ENCODE measurements at places on chromosomes 3 and 15. TPM values are rescaled to one million over a fixed set of nuclear protein-coding genes. Genes with fewer than 3 reads are reported as not detected.
A peak's percentile ranks its signal among the peaks of the same experiment; 100 is the strongest.

KCNMB2 gene
- total RNA-seq: not detected

CAMK2N2 gene
- not detected for total RNA-seq

KBTBD12 gene
- 5.5 TPM for total RNA-seq

CPNE4 gene
- total RNA-seq: 1.9 TPM

RBM6 gene
- 130 TPM for total RNA-seq

TMEM44 gene
- total RNA-seq: 19.9 TPM

GOLGA8T gene
- total RNA-seq: not detected

SPTBN5 gene
- 11.9 TPM for total RNA-seq

LOXL1 gene
- 30.9 TPM for total RNA-seq

DNA sequence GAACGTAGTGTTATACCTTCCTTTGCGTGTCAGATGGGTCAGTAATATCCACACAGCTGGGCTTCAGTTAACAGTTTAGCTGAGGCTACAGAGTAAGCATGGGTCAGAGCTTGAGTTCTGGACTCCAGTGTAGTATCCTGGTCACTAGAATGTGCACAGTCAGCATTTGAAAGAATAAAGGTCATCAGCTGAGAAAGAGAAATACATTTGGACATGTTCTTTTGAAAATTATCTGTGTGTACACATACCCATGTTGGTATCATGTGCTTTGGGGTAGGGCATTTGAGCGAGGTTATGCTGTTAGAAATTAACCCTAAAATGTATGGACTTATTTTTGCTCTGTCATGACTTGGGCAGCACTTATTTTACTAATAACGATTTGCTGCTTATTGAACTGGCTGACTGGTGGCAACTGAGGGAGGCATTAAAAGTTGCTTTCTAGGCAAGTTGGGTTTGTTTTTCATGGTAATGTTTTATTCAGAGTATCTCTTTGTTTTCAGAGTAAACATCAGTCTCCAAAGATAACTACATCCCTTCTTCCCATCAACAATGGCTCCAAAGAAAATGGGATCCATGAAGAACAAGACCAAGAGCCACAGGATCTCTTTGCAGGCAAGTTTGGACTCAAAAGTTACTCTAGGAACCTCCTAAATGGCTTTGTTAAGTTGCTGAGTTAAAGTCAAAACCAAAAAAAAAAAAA is 16.4 kb downstream of the SNX1 start:
- DNase-seq: no peak

- DNase-seq: no peak
These were observed 64.2 kb upstream of the FNDC3B start for GRCh38 chr3:171974986-171975837.

GRCh38 chr3:179510496-179510895 is 52.2 kb upstream of the ACTL6A start:
- DNase-seq: no peak

- DNase-seq: no peak
These were observed 88.7 kb upstream of the TNIK start for GRCh38 chr3:171548917-171549316.

- no peak for DNase-seq
These were observed 182.3 kb upstream of the FAM3D start for GRCh38 chr3:58848826-58849225.

DNA sequence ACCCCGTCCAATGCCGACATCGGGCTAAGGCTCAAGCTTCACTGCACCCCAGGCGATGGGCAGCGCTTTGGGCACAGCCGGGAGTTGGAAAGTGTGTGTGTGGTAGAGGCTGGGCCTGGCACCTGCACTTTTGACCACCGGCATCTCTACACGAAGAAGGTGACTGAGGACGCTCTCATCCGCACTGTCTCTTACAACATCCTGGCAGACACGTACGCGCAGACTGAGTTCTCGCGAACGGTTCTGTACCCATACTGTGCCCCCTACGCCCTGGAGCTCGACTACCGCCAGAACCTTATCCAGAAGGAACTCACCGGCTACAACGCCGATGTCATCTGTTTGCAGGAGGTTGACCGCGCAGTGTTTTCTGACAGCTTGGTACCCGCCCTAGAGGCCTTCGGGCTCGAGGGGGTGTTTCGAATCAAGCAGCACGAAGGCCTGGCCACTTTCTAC is 1.0 kb downstream of the PDE12 start:
- no peak for DNase-seq

- DNase-seq: peak; percentile 80
These were observed 17.3 kb upstream of the HRH1 start for GRCh38 chr3:11136830-11137626.

DNA sequence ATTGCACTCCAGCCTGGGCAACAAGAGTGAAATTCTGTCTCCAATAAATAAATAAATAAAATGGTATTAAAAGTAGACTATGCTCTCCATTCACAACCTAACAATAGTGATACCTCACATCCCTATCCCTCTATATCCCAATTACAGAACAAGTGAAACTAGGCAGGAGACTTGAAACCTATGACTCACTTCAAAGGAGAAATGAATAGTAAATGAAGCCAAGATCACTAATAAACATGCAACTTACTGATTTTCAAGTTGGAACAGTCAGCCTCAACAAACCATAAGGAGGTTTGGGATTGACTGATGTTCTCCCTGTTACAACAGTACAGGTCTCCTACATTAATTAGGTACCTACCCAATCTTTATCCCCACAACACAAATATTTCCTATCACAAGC is 103.4 kb downstream of the GSK3B start:
- DNase-seq: no peak

DNA sequence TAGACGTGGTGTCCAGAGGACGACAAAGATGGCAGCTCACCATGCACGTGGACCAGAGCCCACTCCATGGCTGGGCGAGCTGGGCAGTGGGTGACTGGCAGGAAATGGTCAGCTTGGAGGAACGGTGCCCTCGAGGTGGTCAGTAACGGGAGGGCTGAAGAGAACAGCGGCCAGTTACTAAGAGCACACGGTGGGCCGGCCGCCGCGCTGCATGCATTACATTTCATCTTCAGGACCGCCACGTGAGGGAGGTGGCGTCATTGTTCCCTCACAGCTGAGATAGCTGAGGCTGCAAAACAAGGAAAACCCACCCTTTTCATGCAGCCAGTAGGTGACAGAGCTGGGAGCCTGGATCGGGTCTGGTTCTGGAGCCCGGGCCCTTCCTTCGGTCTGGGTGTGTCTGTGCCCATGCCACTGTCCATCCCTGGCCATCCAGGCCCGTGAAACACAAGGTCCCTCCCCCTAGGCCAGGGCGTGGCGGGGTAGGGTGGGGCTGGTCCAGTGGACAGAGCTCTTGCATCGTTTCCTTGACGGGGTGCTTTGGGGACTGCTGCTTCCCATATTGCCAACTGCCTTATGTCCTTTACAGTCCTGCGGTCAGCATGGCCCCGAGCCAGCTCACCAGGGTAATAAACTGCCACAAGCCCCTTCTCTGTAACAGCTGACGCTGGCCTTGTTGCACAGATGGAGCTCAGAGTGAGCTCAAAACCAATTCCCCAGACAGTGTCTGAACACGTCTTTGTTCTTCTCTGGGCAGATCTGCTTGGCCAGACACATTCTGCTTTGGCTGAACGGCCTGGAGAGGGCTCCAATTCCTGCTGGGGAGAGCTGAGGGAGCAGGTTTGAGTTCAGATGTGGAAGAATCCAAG is 51.8 kb downstream of the RGMA start:
- no peak for DNase-seq

DNA sequence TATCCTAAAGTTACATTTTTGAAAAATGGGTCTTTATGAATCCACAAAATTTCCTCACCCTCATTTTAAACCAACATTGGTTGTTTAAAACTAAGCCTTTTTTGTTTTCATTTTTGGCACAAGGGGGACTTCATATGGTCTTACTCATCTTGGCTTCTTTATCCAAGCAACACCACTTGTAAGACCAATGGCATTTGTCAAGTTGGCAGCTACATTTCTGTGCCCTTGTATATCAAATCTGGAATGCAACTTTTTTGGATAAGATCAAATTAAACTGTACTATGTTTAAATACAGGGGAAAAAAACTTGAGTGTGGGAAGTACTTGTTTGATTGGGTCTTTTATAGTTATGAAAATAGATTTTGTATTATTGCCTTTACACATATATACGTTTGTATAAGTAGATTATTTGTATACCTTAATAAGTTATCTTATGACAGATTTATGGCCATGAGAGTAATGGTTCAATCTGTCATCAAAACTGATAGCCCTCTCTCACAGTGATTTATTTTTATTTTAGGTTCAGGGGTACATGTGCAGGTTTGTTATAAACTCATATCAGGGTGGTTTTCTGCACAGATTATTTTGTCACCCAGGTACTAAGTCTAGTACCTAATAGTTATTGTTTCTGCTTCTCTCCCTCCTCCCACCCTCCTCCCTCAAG is 43.4 kb downstream of the GPR160 start:
- DNase-seq: no peak

DNA sequence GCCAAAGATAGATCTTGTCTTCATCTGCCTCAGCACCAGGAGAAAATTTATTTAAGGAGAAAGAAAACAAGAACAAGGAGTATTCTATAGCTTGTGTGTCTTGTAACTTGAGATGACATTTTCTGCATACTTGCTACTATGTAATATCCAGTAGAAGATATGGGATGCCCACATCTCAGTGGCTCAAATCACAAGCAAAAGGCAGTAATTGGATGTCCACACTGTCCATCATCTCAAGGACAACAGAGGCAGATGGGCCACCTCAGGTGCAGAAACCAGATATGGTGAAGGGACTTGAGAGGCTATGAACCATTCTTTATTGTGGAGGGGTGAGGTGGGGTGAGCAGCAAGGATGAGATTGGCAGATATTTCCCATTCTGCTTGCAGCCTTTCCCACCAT is 309.0 kb downstream of the GBE1 start:
- DNase-seq: no peak

DNA sequence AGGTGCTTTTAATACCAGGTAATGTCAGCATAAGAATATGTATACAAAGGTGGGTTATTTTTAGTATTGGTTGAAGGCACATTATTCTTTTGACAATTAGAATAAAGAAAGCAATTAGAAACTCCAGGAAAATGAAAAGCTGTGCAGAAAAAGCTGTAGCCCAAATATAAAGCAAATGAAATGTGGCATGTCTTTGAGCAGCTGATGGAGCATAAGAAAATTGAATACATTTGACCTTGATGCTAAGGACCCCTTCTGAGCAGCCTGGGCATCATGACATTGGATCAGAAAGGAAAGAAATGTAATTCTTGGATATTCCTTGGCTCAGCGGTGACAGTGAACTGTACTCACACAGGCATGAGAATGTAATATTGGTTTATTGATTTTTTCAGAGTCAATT is 8.0 kb upstream of the ISLR start:
- no peak for DNase-seq

GRCh38 chr15:39701988-39702387 is 80.7 kb downstream of the FSIP1 start:
- no peak for DNase-seq

GRCh38 chr3:50393061-50393460 is 33.7 kb upstream of the TMEM115 start:
- DNase-seq: no peak

- no peak for DNase-seq
These were observed 67.4 kb downstream of the RHCG start for GRCh38 chr15:89429023-89429422.

GRCh38 chr3:106022913-106023312 is 154.1 kb upstream of the CBLB start:
- DNase-seq: no peak

DNA sequence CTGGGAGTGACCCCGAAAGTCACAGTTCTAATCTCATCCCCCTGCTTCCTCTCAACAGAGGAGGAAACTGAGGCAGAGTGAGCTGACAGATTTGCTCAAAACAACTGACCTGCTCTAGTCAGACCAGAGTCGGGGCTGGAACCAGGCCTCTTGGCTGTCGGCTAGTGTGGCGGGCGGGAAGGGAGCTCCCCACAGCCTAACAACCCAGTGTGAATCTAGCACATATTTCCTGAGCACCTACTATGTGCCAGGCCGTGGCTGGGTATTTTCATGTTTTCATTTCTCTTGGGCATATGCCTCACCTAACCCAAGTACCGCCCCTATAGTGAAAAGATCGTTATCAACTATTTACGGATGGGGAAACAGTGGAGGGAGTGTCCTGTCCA is 27.2 kb downstream of the GRIP2 start:
- no peak for DNase-seq

DNA sequence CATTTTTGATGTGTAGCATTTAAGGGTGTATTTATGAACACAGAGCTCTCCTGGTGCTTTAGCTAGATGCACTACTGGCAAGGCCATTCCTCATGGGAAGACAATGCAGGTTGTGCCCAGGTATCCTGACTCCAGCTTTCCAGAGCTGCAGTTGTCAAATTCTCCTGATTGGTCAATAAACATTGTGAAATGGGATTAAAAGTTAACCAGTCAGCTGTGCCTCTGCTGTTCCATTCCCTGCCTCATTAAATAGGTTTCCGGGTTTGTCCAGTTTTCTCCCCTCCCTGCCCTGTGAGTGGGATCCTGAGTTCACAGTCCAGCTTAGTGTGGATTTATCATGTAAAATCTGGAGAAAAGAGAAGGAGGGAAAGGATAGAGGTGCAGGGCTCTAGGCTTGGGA is 207.3 kb downstream of the SQOR start:
- DNase-seq: no peak

- DNase-seq: no peak
These were observed 608.1 kb upstream of the UBE2E2 start for GRCh38 chr3:22594990-22595389.

DNA sequence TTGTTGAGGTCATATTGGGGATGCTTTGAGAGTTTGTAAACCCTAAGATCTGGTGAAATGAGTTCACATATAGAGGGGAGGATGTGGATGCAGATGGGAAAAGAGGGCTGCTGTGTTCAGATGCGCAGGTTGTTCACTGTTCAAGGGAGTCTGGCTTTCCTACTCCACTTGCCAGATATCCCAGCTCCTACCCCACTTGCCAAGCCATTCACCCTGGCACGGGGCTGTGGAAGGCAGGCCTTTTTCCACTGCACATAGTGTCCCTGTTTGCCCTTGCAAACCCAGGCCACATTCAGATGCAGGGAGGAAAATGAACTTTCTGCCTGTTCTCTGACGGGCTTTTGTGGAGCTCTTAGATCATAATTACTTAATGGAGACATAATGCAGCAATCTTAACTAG is 29.0 kb downstream of the CRABP1 start:
- no peak for DNase-seq

GRCh38 chr3:155648013-155648591 is 96.8 kb downstream of the PLCH1 start:
- DNase-seq: no peak

GRCh38 chr3:94101860-94102259 is 39.0 kb downstream of the NSUN3 start:
- no peak for DNase-seq

DNA sequence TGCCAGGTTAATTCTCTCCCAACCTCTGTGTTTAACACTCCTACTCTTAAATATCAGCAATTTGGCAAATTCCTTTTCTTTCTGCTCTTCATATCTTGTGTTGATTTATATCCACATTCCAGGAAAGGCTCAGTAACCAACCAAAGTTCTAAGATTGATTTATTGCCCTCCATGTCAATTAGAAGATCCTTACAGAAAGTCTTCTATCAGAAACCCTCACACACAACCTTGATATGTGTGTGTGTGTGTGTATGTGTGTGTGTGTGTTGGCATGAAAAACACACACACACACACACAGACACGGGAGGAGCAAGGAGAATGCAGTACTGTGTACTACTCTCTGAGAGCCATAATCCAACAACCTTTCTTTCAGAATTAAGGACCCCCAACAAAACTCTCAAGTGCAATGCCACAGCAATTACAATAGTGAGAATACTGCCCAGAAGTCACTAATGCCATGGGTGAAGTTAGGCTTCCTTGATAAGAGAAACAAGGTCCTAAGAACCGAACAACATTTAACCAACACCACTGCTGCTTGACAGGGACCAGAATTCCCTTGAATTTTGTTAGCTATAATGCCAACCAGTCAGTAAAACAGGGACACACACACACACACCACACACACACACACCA is 1.1 kb downstream of the LSAMP start:
- no peak for DNase-seq

- no peak for DNase-seq
These were observed 3.4 kb upstream of the SEMA3B start for GRCh38 chr3:50265571-50265970.

Measured in ureter (tissue), 1 donor.